ENCODE measurements at places on chromosomes 1 and 21. TPM values are rescaled to one million over a fixed set of nuclear protein-coding genes. Genes with fewer than 3 reads are reported as not detected.

The FAM78B gene
- polyA plus RNA-seq, result 0.64 TPM

The TRNAU1AP gene
- 37.6 TPM for polyA plus RNA-seq

GRCh38 chr1:161200992-161201835 is 953 bp upstream of the NDUFS2 start:
- DNase-seq, result peak; percentile 81

The YTHDF2 gene
- 58.5 TPM for polyA plus RNA-seq

The PDZK1IP1 gene
- polyA plus RNA-seq, result 0.42 TPM

The GFI1 gene
- 0.92 TPM for polyA plus RNA-seq

- no peak for DNase-seq
These were observed 108.6 kb downstream of the GPATCH2 start for GRCh38 chr1:217522277-217522676.

GRCh38 chr21:25139414-25139813 is 467.9 kb downstream of the MRPL39 start:
- DNase-seq, result no peak

DNA sequence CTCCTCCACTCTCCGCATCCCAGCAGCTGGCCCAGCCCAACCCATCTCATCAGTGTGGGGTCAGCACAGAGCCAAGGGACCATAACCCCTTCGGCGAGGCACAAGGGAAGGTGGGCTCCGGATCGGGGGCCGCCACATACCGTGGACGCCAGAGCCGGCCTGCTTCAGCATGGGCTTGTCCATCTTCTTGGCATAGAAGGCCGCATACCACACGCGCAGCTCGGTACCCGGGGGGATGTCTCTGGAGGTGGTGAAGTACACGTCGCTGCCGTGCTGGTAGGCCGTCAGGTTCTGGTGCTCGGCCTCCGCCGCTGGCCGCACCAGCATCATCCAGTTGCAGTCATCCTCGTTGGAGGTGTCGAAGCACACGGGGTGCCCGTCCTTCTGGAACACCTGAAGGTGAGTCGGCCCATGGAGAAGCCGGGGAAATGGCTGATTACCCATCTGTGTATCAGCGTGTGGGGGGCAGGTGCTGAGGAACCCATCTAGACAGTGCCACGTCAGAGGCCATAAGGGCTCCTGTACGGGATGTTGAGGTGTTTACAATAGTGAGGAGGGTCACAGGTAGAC is 24.6 kb downstream of the PRDM15 start:
- DNase-seq, result no peak

- DNase-seq, result no peak
These were observed 106.1 kb downstream of the CDC42BPA start for GRCh38 chr1:227212164-227212563.

The LMX1A gene
- polyA plus RNA-seq, result 0.15 TPM

DNA sequence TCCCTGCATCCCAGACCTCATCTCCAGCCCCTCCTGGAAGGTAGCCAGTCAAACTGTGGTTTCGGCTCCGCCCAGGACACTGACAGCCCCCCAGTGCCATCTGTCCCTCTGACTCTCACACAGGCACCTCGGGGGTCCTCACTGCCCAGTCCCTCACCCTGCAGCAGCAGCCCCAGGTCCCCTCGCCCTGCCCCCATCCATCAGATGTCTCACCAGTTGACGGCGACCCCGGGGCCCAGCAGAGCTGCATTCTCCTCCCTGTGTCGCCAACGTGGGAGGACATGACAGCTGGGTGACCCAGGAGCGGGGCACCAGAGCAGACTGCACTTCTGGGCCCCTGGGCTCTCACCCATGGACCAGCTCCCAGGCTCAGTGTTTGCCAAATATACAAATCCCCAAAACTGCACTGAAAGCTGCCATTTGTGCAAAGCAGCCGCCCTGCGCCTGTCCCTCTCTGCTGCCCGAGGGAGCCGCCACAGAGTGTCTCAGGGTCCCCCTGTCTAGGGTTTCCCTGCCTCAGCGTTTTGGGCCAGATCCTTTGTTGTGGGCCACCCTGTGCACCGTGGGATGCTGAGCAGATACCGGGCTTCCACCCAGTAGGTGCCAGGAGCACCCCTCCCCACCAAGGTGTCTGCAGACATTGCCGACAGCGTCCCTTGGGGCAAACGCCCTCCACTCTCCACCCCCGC is 48.2 kb downstream of the PRDM15 start:
- DNase-seq, result no peak

DNA sequence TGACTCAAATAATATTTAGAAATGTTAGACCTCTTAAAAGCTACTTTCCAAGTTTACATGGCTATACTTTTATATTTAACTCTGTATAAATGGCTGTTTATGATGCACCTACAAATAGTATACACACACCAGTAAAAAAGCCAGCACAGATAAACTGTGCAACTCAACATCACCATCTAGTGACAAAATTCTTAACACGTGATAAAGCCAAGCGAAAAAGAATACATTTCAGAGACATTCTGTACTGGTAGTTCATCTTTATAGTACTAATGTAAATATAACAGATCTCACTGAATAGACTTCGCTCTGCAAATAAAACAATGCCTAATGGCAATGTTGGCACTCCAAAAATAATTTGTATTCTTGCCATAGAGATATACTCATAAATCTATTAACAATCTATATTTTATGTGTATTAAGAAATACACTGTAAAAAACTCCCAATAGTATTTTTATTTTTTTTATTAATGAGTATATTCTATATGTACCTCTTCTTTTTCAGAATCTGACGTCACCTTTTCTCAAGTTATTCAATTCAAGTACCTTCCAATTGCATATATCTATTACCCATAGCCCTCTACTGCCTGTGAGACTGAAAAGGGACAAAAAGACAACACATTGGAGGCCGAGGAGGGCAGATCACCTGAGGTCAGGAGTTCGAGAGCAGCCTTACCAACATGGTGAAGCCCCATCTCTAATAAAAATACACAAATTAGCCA is 100.2 kb downstream of the DPYD start:
- no peak for DNase-seq

DNA sequence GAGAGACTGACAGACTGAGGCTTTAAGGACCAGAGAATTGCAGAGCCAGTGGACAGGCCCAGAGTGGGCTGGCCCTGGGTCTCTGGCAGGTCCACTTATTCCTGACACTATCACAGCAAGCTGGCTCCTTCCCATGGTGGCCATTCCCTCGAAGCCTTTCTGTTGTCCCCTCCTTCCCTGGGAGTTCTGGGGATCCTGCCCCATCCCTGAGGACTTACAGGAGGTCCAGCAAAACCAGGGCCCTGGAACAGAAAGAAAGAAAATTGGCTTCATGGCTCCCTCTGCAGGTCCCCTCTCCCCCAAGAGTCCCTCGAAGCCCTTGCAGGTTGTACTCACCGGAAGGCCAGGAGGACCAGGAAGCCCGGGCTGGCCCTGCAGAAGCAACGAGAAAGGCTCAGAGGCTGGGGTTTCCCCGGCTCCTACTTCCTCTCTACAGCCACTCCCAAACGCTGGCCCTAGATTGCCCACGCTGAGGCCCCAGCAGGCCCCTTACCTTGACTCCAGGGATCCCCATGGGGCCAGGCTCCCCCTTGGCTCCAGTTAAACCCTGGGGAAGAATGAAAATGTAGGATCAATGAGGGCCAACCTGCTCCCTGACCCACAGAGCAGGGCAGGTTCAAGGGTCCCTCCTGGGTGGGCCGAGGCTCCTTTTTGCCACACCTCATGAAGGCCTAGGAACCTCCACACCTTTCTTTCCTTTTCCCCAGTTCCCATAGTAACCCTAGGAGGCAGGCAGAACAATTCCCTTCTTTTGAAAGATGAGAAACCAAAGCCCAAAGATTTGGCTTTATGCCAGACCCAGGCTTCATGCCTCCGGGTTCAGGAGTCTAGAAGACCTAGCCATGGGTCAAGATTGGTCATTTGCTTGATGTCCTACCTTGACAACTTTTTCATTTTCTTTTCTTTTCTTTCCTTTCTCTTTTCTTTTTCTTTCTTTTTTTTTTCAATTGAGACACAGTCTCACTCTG is 4.6 kb downstream of the COL9A2 start:
- no peak for DNase-seq

GRCh38 chr1:227094249-227094966 is 154.3 kb downstream of the COQ8A start:
- no peak for DNase-seq

The KPRP gene
- polyA plus RNA-seq, result not detected

- no peak for DNase-seq
These were observed 981 bp downstream of the CLDN14 start for GRCh38 chr21:36478941-36479340.

GRCh38 chr1:42891465-42892138 is 45.2 kb downstream of the ZNF691 start:
- DNase-seq, result no peak

The C4BPA gene
- 2.3 TPM for polyA plus RNA-seq

DNA sequence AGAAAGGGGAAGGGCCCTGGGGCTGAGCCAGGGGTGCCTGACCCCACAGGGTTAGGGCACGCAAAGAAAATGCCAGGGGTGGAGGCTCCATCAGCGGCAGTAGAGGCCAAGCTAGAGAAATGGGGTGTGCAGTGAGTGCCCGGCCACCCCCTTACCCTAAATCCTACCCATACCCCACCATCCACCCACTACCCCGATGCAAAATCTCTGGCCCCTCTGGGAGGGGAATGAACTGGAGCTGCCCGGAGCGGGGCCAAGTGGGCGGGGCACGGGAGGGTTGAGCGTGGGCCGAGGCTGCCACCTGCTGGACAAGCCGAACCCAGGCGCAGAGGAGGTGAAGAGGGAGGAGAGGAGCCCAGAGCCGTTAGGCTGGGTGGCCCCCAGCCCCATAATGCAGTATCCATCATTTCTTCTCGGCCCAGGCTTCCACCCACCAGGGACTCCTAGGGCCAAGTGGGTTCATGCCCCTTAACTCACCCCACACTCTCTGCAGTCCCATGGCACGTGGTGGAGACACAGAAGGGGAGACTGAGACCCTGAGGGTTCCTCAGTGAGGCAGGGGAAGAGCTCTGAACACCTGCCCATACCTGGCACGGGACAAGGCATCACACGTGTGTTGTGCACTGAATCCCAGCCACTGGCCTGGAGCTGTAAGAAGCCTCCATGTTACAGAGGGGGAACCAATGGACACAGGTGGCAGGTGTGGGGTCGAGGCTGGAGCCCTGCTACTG is 1.4 kb upstream of the C1QC start:
- DNase-seq, result peak; percentile 90

- no peak for DNase-seq
These were observed 24.1 kb downstream of the SLC45A3 start for GRCh38 chr1:205656236-205656635.

DNA sequence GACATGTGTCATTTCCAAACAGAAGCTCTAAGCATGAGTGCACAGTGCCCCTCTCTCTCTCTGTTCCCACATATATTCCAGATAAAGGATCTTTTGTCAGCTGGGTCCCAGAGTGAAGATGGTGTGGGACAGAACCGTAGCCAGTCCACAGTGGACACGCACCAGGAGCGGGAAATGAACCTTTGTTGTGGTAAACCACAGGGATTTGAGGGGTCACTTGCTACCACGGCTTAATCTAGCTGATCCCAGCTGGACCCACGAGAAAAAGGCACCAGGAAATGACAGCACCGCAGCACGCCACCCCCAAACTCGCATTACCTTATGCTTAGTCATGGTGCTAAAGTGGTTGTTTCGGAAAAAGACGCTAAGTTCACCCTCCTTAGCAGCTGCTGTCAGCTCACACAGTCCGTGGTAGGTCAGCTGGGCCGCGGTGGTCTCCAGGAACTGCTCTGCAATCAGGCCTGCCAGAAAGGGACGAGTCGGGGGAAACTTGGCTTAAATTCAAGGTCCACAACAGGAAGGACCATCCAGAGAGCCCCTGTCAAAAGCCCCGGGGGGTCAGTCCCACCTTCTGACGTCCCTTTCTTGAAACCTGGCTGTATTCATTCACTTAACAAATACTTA is 7.5 kb downstream of the MINDY1 start:
- DNase-seq, result no peak

GRCh38 chr1:58585581-58586151 is 8.6 kb upstream of the TACSTD2 start:
- DNase-seq, result no peak

- DNase-seq, result no peak
These were observed 53.2 kb upstream of the SYNC start for GRCh38 chr1:32755810-32756159.

GRCh38 chr1:245762396-245762910 is 607.7 kb downstream of the KIF26B start:
- DNase-seq, result no peak

The ASH1L gene
- polyA plus RNA-seq, result 33.9 TPM

The ENO1 gene
- 215 TPM for polyA plus RNA-seq

The LCE1E gene
- not detected for polyA plus RNA-seq

GRCh38 chr1:110610696-110611286 is 4.6 kb upstream of the KCNA2 start:
- no peak for DNase-seq

DNA sequence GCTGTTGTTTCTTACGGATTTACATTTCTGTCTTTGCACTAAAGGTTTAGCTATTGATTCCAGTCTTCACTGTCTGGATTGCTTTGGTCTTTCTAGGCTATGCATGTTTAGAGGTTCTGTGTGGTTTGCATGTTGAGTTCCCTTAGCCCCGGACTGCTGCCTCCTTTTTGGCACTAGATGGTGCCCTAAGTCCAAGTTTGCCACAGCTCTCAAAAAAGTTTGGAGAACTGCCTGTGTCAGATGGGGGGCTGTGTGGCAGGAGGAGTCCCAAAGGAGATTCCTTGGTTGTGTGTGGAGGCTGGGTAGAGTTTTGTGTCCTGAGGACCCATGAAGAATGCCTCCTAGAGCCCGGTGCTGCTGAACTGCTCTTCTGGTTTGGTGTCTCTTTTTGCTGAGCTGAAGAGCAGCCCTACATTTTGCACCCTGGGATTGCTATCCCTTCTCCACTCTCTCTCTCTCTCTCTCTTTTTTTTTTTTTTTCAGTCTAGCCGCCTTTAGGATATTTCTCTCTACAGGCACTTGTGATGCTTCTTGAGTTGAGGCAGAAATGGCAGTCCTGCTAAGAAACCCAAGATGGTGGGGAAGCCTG is 74.4 kb downstream of the PTGS2 start:
- no peak for DNase-seq

GRCh38 chr1:5936621-5937372 is 55.4 kb downstream of the NPHP4 start:
- no peak for DNase-seq

DNA sequence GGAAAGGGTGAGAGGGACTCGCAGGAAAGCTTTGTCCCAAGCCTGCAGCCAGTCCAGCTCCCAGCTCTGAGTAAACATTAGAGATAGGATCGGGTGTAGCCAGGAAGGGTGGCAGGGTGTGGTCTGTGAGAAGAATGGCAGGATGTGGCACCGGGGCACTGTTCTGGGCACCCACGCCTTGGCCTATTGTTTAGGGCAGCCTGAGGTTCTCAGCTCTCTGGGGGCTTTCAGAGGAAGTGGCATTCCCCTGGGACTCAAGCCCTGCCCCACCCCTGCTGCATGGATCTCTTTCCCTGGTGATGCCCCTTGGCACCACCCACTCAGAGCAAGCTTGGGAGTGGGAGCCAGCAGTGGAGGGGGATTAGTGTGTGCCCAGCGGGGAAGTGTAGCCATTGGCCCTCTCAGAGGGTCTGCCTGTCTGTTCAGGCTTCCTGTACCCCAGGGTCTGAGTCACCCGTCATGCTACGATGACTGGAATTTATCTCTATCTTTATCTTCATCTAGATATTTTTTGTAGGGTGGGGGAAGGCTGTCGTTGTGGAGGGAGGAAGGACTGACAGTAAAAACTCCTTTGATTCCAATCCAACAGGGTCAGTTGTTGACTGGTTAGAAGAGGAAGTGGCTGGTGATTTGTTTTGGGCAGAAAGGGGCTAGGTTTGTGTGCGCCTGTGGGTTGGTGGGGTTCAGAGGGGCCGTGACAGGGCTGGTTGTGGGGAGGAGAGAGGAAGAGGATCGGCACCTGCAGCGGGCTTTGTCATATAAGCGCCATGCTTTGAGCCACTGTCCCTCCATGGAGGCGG is 31.6 kb downstream of the SOX13 start:
- DNase-seq, result no peak

The BCL2L15 gene
- polyA plus RNA-seq, result 0.40 TPM

GRCh38 chr1:62377043-62377562 is 57.9 kb upstream of the KANK4 start:
- no peak for DNase-seq

All from ovary (tissue), 10 donors.